Ascending aorta (tissue), 2 donors: ENCODE measurements at places on chromosomes 13 and 19.

GRCh38 chr13:29676535-29676934, 81.0 kb upstream of the SLC7A1 start:
- no peak overlapping the region for H3K4me3 ChIP-seq
- no peak for DNase-seq
- H3K27ac ChIP-seq = no peak overlapping the region

DNA sequence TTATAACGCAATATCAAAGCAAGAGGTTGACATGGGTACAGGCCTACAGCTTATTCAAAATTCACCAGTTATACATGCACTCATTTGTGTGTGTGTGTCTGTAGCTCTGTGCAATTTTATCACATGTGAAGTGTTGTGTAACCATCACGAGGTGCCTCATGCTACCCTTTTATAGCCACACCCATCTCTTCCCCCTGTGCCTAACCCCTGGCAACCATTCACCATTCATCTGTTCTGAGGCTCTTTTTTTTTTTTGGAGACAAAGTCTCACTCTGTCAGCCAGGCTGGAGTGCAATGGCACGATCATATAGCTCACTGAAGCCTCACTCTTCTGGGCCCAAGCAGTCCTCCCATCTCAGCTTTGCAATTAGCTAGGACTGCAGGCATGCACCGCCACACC, 78.4 kb downstream of the DPF1 start:
- no peak overlapping the region for H3K4me3 ChIP-seq
- H3K4me1 ChIP-seq = no peaks in the 10 kb centered on the region
- H3K27me3 ChIP-seq = no peaks in the 10 kb centered on the region
- no peak overlapping the region for H3K27ac ChIP-seq
- H3K36me3 ChIP-seq = no peaks in the 10 kb centered on the region

GRCh38 chr13:33050161-33050560, 33.9 kb downstream of the KL start:
- H3K27me3 ChIP-seq = no peaks in the 10 kb centered on the region
- no peak overlapping the region for H3K4me3 ChIP-seq
- no peaks in the 10 kb centered on the region for H3K4me1 ChIP-seq
- H3K27ac ChIP-seq = no peak overlapping the region
- H3K36me3 ChIP-seq = no peaks in the 10 kb centered on the region

GRCh38 chr13:48816700-48817099, 159.0 kb upstream of the FNDC3A start:
- no peaks in the 10 kb centered on the region for H3K27me3 ChIP-seq
- H3K27ac ChIP-seq = peak overlapping the region; percentile 31
- no peak overlapping the region for H3K4me3 ChIP-seq

DNA sequence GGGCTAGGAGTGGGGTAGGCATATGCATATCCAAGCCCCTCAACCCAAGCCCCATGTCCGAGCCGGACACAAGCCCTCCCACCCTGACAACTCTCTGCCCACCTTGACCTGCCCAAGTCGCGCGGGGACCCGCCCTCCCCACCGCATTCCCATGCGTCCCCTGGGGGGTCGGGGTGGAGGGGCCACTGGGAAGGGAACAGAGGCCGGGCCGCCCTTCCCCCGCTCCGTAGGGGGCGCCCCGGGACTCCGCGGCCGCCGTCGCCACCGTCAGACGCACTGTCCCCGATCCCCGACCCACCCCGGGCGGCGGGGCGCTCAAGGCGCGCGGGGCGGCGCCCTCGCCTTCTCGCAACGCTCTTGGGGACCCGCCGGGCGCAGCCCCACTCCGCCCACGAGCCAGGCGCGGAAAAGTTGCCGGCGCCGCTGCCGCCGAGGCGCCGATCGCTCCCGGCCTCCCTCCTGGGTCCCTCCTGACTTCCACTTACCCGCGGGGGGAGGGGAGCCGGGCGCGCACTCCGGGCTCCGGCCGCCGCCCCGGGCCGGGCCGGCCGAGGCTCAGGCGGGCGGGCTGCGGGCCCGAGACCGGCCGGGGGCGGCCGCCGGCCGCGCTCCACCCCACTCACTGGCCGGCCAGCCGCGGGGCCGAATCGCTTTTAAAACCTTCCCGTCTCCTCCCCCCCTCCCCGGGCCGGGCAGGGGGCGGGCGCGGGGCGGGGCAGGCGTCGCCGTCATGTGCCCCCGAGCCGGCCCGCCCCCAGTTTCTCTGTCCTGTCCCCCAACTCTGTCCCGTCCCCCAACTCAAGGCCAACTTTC, 34.4 kb upstream of the NANOS3 start:
- H3K27me3 ChIP-seq = no peaks in the 10 kb centered on the region
- DNase-seq = peak; percentile 55
- peak overlapping the region; percentile 92 for H3K4me3 ChIP-seq
- H3K36me3 ChIP-seq = peaks cover 4% of the 10 kb centered on the region
- H3K27ac ChIP-seq = peak overlapping the region; percentile 100

DNA sequence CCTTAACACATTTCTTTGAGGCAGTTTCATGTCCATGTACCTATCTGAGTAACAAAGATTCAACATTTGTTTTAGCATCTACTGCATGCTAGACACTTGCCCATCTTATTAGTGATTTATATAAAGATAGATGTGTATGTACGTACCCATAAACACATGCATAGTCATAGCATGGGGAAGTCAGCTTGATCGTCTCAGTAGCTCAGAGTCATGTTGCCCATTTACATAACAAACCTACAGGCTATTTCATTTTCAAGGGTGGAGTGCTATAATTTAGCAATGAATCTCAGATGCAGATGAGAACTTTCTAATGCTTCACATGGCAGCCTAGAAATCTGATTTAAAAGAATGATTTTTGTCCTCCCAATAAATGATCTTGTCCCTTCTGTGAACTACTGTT, 23.5 kb downstream of the FLT1 start:
- no peaks in the 10 kb centered on the region for H3K4me1 ChIP-seq
- no peak overlapping the region for H3K4me3 ChIP-seq

GRCh38 chr19:50492303-50493052, 15.8 kb upstream of the GARIN5A start:
- H3K4me1 ChIP-seq = no peaks in the 10 kb centered on the region
- DNase-seq = no peak
- no peak overlapping the region for H3K27ac ChIP-seq
- no peaks in the 10 kb centered on the region for H3K27me3 ChIP-seq
- no peaks in the 10 kb centered on the region for H3K36me3 ChIP-seq

- H3K27me3 ChIP-seq = no peaks in the 10 kb centered on the region
- DNase-seq = no peak
- H3K4me1 ChIP-seq = no peaks in the 10 kb centered on the region
- no peak overlapping the region for H3K27ac ChIP-seq
- H3K36me3 ChIP-seq = no peaks in the 10 kb centered on the region
Observed at GRCh38 chr19:49716154-49716553, 25.2 kb downstream of the CPT1C start.

- no peak overlapping the region for H3K27ac ChIP-seq
- DNase-seq = no peak
- no peaks in the 10 kb centered on the region for H3K36me3 ChIP-seq
- H3K4me3 ChIP-seq = no peak overlapping the region
Observed at GRCh38 chr13:29458419-29458818, 137.1 kb downstream of the SLC7A1 start.

DNA sequence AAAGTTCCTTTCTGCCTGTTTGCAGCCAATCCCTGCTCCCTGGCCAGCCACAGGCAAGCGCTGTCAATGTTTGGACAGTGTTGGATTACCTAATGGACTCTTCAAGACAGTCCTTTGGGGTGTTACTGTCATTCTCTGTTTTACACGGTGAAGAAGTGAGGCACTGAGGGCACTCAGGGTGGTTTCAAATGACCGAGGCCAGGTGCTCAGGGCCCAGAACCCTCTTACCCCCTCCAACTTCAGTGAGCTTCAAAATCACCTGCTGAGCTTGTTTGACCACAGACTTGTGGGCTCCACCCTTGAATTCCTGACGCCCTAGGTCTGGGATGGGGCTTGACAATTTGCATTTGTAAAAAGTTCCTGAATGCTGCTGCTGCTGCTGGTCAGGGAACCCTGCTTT, 97.9 kb downstream of the GGACT start:
- H3K4me3 ChIP-seq = no peak overlapping the region
- no peaks in the 10 kb centered on the region for H3K27me3 ChIP-seq
- H3K4me1 ChIP-seq = no peaks in the 10 kb centered on the region

DNA sequence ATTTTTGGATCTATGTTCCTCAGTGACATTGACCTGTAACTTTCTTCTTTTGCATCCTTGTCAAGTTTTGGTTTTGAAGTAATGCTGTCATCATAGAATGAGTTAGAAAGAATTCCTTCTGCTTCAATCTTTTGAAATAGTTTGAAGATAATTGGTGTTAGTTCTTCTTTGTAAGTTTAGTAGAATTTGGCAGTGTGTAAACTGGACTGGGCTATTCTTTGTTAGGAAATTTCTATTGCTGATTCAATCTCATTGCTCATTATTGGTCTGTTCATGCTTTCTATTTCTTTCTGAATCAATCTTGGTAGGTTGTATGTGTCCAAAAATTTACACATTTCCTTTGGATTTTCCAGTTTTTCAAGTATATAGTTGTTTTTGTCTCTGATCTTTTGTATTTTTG, 101.7 kb upstream of the SPRY2 start:
- no peaks in the 10 kb centered on the region for H3K36me3 ChIP-seq
- no peaks in the 10 kb centered on the region for H3K27me3 ChIP-seq
- H3K4me1 ChIP-seq = no peaks in the 10 kb centered on the region
- H3K4me3 ChIP-seq = no peak overlapping the region
- no peak for DNase-seq

DNA sequence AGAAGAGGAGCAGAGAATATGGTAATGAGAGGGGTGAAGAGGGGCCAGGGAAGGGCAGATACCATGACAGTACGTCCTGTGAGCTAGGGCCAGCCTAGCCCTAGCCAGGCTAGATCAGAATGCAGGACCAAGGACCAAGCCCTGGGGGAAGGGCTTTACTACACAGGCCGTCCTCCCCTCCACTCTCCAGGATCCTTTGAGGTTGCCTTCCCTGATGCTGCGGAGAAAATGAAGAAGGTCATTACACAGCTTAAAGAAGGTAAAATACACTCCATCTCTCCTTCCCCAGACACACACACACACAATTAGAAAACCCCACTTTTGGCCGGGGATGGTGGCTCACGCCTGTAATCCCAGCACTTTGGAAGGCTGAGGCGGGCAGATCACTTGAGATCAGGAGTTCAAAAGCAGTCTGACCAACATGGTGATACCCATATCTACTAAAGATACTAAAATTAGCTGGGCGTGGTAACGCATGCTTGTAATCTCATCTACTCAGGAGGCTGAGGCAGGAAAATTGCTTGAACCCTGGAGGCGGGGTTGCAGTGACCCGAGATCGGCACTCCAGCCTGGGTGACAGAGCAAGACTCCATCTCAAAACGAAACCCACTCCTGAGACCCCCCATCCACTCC, 8.5 kb downstream of the SPACA6 start:
- H3K4me3 ChIP-seq = no peak overlapping the region
- H3K36me3 ChIP-seq = peaks cover 53% of the 10 kb centered on the region
- H3K27me3 ChIP-seq = no peaks in the 10 kb centered on the region
- DNase-seq = no peak

DNA sequence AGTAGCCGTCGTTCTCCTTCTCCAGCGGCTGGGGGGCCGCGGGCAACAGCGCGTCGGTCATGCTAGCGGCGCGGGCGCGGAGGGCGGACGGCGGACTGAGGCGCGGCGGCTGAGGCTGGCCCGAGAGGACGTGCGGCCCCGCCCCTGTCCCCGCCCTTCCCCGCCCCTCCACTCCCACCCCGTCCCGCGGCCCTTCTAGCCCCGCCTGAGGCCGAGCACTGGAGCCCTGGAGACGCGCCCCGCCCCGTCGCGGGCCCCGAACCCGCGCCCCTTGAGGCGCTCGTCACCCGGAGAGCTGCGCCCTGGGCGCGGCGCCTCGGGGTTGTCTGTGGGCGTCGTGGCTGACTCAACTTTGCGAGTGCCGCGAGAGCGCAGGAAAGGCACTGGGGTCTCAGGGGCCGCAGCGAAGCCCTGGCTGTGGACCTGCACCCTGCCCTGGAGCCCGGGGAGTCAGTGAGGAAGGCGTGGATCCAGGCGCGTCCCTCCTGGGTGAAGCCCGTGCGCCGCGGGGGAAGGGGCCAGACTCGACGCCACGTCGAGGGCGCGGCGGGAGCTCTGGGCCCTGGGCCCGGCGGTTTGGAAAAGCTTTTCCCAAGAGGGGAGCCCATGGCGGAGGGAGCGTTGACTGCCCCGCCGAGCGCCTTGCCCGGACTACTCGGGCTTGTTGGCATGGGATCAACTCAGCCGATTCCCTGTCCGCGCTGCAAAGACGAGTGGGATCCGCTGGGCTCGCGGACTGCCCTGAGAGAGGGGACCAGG, at the start of gene RHPN2:
TSS of gene RHPN2 (minus strand) at position 97 of the 759 bp plus-strand sequence. CDS start at position 61, 36 bp downstream.
- H3K27me3 ChIP-seq = peaks cover 11% of the 10 kb centered on the region
- H3K36me3 ChIP-seq = no peaks in the 10 kb centered on the region
- H3K27ac ChIP-seq = no peak within 1 kb of the TSS
- no peak for DNase-seq
- H3K4me3 ChIP-seq = peak within 1 kb of the TSS; percentile 73

- H3K27me3 ChIP-seq = no peaks in the 10 kb centered on the region
- H3K4me1 ChIP-seq = peaks cover 26% of the 10 kb centered on the region
- H3K4me3 ChIP-seq = peak overlapping the region; percentile 65
- peaks cover 25% of the 10 kb centered on the region for H3K36me3 ChIP-seq
Observed at GRCh38 chr19:45770192-45771101, 1.4 kb upstream of the SIX5 start.

DNA sequence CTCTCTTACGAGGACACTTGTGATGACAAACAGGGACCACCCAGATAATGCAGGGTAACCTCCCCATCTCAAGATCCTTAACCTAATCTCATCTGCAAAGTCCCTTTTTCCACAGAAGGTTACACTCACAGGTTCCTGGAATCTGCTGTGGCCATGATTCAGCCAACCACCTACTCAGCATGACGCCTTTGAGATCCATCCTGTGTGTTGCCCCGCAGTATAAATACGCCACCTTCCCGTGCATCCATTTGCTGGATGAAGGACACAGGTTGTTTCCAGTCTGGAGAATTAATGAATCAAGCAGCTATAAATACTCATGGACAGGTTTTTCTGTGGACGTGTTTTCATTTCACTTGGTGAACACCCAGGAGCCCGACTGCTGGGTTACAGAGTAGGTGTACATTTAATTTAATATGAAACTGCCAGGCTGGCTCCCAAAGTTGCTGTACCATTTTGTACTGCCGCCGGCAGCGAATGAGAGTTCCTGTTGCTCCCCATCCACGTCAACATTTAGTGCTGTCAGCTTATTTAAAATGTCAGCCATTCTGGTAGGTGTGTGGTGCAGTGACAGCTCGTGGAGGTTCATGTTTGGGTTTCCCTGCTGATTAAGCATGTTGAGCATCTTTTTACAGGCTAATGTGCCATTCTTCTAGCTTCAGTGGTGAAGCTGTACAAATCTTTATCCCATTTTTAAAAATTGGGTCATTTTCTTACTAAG, 40.2 kb downstream of the ELL start:
- DNase-seq = no peak
- H3K4me1 ChIP-seq = peaks cover 18% of the 10 kb centered on the region
- H3K36me3 ChIP-seq = no peaks in the 10 kb centered on the region
- no peak overlapping the region for H3K4me3 ChIP-seq

DNA sequence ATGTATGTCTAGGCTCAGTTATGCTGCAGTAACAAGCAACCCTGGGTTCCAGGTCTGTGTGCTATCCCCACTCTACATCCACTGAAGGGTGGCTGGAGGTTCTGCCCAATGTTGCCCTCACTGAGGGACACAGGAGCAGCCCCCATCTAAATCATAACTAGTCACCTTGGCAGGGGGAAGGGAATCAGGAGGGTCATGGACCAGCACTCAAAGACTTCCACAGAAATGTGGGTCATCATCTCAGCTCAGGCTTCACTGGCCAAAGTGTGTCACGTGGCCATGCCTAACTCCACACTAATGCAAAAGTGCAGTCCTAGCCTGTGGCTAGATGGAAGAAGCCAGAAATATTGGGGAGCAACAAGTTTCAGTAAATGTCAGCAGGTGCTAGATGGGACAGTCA, 137.3 kb upstream of the ZNF507 start:
- no peak overlapping the region for H3K27ac ChIP-seq
- no peaks in the 10 kb centered on the region for H3K4me1 ChIP-seq
